Chondrocyte (in vitro differentiated cells): ENCODE measurements at places on chromosomes 4 and X. TPM values are rescaled to one million over a fixed set of nuclear protein-coding genes. Genes with fewer than 3 reads are reported as not detected.

DNA sequence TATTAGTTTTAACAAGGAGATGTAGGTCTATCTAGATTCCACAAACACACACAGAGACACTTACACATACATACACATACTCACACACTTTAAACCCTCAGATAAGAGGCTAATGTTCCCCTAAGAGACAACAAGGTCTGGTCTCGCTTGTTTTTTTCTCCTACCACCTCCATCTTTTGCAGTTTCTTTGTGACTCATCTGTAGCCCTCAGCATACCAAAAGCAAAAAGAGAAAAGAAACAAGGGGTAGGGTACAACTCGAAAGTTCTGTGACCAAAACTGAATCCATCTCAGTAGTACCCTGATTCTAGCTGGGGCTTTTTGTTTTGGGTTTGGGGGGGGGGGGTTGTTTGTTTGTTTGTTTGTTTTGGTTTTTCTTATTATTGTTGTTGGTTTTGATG, 12.2 kb upstream of the EXOSC9 start:
- DNase-seq = no peak

DNA sequence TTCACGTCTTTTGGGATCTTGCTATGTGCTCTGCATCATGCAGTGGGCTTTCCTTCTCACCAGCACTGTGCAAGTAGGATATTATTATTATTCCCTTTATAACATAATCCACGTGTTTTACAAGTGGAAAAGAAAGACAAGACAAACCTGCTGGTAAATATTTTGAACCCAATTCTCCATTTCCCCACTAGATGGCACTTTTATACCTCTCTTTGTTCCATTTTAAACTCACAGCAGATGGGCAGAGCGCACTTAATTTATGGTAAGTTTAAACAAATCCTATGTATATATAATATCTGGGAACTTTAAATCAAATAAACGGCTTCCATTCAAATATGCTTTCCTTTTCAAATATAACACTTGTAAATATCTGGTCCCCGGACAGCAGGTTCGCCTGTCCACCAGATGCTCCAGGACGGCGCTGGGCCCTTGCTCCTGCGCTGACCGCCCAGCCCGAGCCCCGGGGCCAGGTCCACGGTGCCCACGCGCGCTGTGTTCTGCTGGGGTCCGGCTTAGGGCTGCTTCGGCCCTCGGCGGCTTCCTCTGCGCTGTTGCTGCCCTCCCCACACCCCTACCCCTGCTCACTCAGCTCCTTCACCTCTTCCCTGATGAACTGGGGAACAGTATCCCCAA, 31.1 kb downstream of the F11 start:
- DNase-seq = no peak

DNA sequence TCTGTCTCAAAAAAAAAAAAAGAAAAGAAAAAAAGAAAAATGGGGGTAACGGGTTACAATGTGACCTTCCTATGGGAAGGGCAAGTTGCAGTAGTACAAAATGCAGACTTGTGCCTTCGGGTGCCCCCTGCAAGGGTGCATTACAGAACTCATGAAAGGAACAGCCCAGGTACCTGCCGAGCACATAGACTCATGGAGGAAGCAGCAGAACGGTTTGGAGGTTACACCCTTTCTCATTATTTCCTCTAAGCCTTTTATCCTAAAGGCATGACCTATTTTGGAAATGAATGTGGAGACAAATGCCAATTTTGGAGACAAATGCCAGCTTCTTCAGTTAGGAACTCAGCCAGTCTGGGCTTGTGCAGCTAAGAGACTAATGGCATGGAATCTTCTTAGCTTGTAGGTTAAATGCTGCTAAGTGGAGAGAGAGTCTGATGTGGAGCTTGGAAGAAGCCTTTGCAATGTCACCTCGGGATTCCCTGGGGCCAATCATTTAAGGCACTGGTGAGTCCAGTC, 44.1 kb upstream of the PRKX start:
- DNase-seq = no peak

- DNase-seq = no peak
These were observed 51.2 kb downstream of the GPR50 start for GRCh38 chrX:151227627-151228026.

DNA sequence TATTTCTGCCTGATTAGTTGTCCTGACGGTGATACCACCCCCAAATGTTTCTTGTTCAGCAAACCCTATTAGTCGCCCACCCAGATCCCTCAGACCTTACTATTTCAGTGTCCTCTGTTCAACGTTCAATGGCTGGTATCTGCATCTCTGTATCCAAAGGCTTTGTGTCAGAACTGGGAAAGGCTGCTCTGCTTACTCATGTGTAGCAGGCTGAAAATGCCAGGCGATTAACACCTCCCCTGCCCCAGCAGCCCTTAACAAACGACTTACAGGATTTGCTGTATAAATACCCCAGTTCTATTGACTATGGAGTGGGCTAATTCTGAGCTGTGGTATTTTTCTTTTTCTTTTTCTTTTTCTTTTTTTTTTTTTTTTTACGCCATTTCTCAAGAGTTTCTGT, 415.0 kb downstream of the ZNF674 start:
- DNase-seq = no peak

DNA sequence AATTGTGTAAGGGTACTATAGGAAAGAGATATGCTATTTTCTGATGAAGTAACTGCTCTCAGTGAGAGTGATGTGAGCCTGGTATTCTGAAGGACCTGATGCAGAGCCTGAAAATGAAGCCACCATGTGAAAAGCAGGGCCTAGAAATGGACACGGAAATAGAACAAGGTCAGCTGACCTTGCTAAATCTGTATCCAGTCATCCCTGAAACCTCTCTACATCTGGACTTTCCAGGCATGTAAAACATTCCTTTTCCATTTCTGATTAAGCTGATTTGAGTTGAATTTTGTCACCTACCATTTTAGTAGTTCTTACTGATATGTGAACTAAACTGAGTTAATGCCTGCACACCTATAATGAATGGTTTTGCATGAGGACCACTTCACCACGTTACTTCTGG, 72.4 kb upstream of the NEIL3 start:
- no peak for DNase-seq

DNA sequence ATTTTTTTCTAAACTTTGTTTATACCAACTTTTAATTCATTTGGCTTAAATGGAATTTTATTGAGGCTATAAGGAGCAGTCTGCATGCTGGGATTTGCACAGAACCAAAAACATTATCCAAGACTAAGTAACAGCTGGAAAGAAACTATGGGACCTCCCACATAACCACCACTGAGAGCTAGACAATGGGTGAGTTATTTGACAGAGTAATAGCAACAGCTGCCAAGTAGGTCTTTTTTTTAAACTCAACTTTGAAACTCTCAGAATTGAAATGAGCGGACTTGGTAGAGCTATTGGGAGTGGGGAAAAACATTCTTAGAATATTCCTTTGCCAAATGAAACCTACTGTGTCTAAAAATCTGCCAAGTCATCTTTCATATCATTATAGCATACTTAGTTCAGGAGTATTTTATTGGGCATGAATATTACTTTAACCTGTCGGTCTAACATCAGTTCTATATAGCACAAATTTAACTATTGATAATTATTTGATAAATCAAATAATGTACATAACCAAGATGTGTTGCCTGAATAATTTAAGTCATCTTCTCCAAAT, 1428.0 kb downstream of the PCDH7 start:
- DNase-seq = no peak

GRCh38 chrX:40168480-40169011, 70.8 kb upstream of the BCOR start:
- peak; percentile 79 for DNase-seq

DNA sequence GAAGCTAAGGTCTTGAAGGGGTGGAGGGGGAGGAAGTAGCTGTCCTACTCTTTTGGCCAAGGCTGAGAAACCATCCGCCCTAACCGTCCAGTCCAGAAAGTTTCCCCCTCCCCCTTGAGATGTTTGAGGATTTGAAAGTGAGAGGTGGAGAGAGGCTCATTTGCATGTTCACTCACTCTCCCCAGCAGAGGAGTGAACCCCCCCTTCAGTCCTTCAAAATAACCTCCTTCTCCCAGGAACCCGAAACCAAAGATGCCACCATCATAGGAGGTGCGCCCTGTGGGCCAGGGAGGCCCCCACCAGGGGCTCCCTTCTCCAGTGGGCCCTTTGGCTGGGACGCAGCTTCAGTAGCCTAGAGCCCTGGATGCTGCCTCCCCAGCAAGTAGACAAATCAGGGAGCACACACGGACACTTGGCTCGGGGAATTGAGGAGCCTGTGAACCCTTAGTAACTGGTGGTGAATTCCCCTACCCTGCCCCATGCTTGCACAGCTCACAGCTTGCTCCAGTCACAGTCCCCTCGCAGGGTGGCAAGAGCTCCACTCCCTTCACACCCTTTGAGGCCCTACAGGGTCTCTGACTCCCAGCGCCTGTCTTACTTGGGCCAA, 25.6 kb downstream of the ELF4 start:
- DNase-seq = no peak

DNA sequence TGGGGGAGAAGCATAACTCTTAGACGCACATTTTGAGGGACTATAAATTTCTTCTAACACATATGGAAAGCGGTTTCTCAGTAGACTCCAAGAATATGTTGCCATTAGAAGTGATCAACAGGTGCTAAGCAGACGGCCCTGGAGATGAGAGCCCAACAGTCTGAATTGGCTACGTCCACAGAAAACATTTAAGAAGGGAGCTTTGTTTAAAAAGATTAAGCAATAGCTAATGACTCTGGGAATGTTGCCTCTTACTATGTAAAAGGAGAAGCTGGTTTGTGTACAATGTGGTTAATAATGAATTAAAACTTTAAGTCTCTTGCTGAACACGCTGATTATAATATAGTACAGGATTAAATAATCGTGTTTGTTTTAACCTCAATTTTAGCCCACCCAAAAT, 399.5 kb downstream of the SMARCA1 start:
- no peak for DNase-seq

DNA sequence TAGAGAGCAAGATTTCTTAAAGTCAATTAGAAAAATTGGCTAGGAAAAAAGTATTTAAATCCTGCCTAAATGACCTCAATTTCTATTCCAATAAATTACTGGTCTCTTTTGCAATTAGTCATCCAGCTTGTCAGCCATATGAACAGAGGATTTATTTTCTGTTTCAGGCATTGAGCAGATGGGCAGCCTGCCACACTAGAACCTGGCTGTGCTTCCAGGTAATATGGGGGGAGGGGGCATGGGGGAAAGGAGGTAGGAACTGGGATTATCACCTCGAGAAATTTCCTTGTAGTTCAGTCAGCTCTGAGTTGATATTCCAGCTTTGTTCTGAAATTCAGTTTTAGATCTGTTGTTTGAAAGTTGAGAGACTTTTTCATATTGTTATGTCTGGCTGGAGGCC, 206.3 kb upstream of the LCORL start:
- no peak for DNase-seq

GRCh38 chrX:28278251-28278650, 297.0 kb upstream of the DCAF8L1 start:
- no peak for DNase-seq

DNA sequence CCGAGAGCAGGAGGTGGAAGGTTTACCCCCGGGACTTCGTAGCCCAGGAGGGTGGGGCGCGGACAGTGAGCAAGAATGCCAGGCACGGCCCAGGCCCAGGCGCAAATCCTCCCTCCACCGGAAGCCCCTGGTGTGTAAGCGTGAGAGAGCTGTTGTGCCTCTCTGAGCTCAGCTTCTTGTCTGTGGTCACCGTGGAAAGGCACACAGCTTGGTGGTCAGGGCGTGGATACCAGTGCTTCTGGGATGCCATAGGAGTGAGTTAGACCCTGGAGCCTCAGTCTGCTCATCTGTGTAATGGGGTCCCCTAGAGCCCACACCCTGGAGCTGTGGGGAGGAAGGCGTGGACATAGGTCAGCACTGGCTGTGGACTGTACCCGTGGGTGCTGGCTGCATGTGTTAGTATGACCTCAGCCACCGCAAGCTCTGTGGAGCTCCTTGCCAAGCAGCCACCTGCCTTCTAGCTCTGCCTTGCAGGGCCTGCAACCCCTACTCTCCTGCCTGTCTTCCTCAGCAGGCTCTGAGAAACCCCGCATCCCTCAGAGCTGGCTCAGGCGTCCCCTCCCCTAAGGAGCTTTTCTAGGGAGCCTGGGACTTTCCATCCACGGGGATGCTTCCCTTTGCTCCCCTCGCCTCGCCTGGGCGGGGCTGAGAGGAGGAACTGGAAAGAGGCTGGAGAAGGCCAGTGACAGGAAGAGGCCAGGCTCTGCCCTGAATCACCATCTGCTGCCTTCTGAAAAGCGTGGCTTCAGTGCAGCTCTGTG, 28.0 kb upstream of the AFAP1 start:
- no peak for DNase-seq

GRCh38 chrX:2894885-2895292, 34.2 kb downstream of the ARSD start:
- DNase-seq = no peak

DNA sequence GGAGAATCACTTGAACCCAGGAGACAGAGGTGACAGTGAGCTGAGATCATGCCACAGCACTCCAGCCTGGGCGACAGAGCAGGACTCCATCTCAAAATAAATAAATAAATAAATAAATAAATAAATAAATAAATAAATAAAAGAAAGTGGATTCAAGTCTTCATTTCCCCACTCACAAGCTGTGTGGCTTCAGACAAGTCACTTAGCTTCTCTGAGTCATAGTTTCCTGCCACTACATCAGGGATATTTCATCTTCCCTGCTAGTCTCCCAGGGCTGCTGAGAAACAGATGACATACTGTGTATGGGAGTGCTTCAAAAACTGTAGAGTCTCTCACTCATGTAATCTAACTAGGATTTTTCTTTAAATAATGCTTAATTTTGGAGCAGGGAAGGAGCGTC, 37.2 kb downstream of the TBC1D9 start:
- no peak for DNase-seq

- no peak for DNase-seq
These were observed 29.6 kb downstream of the TLR10 start for GRCh38 chr4:38752941-38753806.

DNA sequence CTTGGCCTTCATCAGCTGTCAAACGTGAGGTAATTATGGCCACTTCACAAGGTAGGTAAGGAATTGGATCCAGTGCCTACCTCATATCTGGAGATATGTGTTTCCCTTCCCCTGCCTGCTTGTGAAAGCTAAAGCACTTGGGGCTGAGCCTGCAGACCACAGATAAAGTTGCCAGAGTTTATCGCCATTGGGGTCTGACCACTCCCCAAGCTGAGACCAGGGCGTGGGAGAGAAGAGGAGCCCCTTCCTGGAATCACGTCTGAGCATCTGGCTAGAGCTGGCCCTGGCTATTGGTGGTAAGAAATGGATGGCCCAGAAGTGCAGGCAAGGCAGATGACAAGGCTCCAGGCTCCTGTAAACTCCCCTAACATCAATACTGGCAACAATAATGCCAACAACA, 2.7 kb downstream of the ALAS2 start:
- DNase-seq = no peak

GRCh38 chr4:89837993-89838390, 1.0 kb upstream of the SNCA start:
- DNase-seq = no peak

GRCh38 chr4:3329887-3330286, 37.1 kb downstream of the RGS12 start:
- no peak for DNase-seq

- no peak for DNase-seq
These were observed 128.7 kb downstream of the AKAP4 start for GRCh38 chrX:50072110-50072509.

Gene SAGE1
- not detected in 3 replicates for total RNA-seq

Gene SMR3B
- not detected in 3 replicates for total RNA-seq

Gene GPAT3
- 0.07 to 0.17 TPM (median 0.15 TPM) in 3 replicates for total RNA-seq

Gene MAGEC2
- total RNA-seq = not detected in 3 replicates

Gene F11
- total RNA-seq = not detected in 3 replicates

Gene NSUN7
- 2.4 to 6.1 TPM (median 5.1 TPM) in 3 replicates for total RNA-seq

Gene TMEM255A
- 0.10 to 0.15 TPM in 2 of 3 replicates, not detected in the other for total RNA-seq

Gene GAGE12H
- not detected in 3 replicates for total RNA-seq

Gene RBM3
- total RNA-seq = 224 to 303 TPM (median 283 TPM) in 3 replicates

Gene SLC38A5
- total RNA-seq = 2.5 to 2.7 TPM (median 2.6 TPM) in 3 replicates

Gene ZAR1
- not detected in 3 replicates for total RNA-seq

Gene SPANXD
- total RNA-seq = not detected in 3 replicates

Gene NLRP2B
- not detected in 3 replicates for total RNA-seq

Gene RS1
- total RNA-seq = not detected in 3 replicates

Gene ADAM29
- not detected in 3 replicates for total RNA-seq
